SW480 (cell line): ENCODE measurements at places on chromosomes 11 and 22.

- DNase-seq: no peak
Measured at GRCh38 chr22:40107851-40108378, 69.8 kb upstream of the TNRC6B start.

GRCh38 chr11:119121811-119122124, 388 bp downstream of the HINFP start:
- DNase-seq: no peak

DNA sequence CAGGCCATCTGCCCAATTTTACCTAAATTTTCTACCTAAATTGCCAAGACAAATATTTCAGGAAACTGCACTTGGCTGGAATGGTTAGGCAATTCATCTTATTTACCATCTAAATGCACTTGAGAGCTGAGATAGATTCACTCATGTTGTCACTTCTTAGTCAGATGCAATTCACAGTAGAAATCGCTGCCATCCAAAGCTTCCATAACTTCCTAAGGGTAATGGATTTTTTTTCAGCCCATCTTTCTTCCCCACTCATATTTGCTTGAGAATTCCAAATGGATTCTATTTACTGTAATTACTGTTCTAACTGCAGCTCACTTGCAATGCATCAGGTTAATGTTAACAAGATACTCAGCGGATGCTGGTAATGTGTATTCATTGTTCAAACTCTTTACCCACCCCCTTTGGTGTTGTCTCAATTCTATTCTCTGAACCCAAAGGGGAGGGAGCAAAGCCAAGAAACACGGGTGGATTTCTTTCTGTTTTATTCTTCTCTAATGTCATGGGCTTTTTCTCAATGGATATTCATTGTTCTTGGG, 96.0 kb downstream of the TENM4 start:
- DNase-seq: no peak

DNA sequence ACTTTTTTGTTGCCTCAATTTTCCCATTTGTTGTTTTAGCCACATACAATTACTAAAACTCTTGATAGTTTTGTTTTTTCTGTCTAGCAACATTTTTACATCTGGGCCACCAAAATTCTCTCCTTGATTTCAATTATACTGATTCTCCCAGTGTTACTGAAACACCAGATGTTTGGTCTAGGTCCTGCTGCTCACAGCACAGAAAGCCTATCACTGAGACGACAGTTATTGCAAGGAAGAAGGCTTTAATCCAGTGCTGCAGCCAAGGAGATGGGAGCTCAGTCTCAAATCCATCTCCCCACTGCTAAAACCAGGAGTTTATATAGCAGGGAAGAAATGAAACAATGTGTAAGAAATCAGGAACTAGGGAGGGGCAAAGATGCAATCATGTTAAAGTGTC, 837.7 kb upstream of the CNTN5 start:
- no peak for DNase-seq

DNA sequence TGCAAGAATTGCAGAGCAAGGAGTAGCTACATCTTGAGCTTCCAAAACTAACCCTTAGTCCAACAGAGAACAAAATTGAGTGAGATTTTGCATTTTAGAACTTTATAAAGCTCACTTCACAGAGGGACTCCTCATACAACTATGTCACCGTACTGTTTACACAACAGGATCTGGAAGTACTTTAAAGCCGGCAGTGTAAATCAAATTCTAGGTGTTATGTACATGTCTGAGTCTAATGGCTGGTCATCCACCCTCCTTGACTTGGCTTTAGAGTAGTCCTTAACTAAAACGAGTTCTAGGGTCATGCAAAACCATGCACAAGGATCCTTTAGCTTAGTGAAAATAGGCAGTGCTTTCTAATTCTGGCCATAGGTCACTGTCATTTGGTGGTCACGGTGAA, 23.5 kb downstream of the IRAG1 start:
- DNase-seq: no peak

- no peak for DNase-seq
Measured at GRCh38 chr11:120694726-120695125, 183.2 kb downstream of the GRIK4 start.

DNA sequence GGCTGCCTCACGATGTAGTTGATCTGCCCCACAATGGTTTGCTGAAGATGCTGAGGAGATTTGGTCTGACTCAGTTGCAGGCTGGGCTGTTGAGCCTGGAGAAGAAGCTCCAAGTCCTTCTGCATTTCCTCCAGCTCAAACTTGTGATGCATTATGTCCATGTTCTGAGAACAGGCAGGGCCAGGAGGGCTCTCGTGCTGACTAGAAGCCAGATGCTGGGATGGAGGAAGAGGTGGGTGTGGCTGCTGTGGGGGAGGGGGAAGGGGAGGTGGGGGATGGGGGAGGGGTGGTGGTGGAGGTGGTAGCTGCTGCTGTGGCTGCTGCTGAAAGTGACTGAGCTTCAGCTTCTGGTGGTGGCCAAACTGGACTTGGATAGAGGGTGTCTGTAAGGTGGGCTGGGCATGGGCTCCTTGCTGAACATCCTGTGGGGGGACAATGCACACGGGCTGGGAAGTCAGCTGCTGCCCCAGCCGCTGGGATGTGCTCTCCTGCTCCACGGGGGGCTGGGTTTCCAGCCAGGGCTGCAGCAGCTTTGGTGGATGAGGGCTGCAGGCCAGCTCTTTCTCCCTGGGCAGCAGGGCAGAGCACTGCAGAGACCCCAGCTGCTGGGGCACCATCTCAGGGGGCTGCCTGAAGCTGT, 42.1 kb downstream of the TRIM66 start:
- DNase-seq: no peak

DNA sequence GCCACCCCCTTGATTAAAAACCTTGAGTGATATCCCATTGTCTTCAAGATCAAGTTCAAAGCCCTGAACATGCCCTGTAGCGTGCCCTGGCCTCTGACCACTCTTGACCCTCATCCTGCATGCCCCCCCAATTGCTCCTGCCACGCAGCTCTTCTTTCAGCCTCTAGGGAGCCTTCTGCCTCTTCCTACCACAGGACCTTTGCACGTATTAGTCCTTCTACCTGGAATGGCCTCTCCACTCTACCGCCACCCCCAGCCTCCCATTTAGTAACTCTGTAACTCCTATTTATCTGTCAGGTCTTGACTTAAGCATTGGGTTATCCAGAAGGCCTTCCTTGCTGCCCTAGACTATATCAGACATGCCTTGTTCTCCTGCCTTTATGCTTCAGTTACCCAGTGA, 203.6 kb downstream of the TRIM29 start:
- no peak for DNase-seq

DNA sequence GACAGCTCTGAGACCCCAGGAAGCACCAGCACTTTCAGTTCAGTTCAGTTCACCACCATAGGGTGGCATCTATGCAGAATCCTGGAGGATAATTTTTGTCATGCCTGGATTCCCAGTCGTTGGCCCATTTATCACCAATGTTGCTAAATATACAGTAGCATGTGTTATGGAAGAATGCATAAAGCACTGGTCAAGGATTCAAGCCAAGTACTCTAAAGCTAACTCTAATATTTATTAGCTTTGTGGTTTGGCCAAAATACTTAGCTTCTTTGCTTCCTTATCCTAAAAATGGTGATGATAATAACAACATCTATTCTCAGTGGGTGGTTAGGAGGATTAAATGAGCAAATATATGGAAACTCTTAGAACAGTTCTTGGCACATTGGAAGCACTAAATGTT, 294.7 kb upstream of the ZC3H12C start:
- DNase-seq: no peak

DNA sequence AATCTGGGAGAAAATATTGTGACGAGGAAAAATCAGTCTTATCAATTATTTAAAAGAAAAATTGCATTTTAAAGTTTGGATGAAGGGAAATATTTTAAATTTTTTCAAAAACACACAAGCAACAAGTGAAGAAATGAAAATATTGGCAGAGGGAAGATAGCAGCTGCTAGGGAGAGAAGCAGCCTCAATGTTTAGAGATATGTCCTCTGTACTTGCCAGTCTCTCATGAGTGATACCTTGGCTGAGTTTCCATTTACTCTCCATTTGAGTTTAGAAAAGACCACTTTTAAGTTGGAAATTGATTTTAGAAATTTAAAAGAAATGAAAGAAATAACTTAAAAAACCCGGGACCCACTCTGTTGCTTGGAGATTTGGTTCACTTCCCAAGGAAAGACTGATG, 88.6 kb upstream of the DBX1 start:
- no peak for DNase-seq

DNA sequence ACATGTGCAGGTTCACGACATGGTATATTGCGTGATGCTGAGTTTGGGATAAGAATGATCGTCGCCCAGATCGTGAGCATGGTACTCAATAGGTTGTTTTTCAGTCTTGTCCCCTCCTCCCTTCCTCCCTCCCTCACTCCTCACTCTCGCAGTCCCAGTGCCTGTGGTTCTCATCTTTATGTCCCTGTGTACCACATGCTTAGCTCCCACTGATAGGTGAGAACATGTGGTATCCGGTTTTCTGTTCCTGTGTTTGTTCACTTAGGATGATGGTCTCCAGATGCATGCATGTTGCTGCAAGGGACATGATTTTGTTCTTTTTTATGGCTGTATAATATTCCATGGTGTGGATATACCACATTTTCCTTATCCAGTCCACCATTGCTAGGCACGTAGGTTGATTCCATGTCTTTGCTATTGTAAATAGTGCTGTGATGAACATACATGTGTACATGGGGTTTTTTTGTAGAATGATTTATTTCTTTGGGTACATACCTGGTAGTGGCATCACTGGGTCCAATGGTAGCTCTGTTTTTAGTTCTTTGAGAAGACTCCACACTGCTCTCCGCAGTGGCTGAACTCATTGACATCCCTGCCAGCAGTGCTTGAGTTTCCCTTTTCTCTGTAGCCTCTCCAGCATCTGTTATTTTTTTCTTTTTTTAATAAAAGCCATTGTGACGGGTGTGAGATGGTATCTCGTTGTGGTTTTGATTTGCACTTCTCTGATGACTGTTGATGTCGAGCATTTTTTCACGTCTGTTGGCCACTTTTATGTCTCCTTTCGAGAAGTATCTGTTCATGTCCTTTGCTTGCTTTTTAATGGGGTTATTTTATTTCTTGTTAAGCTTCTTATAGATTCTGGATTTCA, 16.4 kb downstream of the ZBED4 start:
- no peak for DNase-seq

GRCh38 chr11:20249796-20250195, 89.5 kb upstream of the DBX1 start:
- DNase-seq: no peak

- DNase-seq: no peak
Measured at GRCh38 chr22:40430991-40431390, 60.6 kb downstream of the SGSM3 start.

GRCh38 chr11:106879832-106880546, 138.3 kb downstream of the GUCY1A2 start:
- no peak for DNase-seq

GRCh38 chr11:15933886-15934625, 422.3 kb downstream of the SOX6 start:
- no peak for DNase-seq

DNA sequence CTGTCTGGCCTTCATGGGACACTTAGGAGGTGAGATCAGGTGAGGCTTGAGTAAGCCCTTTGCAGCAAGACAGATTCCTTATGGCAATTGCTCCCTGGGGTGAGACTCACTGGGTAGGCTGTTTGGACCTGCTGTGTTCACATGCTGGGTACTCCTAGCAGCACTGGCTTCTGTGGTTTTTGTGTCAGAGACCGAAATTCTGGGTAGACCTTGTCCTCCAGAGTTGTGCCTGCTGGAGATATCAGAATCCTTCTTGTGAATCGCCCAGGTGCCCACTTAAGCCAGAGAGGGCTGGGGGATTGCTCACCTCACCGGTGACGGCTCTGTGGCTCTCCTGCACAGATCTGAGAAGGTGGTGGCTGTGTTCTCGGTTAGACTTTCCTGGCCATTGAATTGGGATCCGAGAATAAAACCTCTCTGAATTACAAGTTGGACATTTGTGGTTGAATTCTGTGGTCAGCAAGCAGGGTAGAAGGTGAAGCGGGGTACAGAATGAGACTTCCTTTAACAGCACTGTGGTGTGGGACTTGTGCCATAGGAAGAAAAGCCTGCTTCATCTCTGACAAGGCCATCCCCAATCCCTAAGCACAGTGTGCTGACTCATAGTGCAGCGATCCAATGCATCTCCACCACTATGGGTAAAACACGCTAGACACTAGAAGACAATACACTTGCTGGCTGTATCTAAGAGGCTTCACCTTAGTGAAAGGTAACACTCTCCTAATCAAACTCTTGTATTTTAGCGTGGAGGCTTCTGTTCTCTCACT, 52.5 kb upstream of the TTC12 start:
- DNase-seq: peak; percentile 10

GRCh38 chr11:81368192-81368591, 1365.5 kb downstream of the FAM181B start:
- no peak for DNase-seq

DNA sequence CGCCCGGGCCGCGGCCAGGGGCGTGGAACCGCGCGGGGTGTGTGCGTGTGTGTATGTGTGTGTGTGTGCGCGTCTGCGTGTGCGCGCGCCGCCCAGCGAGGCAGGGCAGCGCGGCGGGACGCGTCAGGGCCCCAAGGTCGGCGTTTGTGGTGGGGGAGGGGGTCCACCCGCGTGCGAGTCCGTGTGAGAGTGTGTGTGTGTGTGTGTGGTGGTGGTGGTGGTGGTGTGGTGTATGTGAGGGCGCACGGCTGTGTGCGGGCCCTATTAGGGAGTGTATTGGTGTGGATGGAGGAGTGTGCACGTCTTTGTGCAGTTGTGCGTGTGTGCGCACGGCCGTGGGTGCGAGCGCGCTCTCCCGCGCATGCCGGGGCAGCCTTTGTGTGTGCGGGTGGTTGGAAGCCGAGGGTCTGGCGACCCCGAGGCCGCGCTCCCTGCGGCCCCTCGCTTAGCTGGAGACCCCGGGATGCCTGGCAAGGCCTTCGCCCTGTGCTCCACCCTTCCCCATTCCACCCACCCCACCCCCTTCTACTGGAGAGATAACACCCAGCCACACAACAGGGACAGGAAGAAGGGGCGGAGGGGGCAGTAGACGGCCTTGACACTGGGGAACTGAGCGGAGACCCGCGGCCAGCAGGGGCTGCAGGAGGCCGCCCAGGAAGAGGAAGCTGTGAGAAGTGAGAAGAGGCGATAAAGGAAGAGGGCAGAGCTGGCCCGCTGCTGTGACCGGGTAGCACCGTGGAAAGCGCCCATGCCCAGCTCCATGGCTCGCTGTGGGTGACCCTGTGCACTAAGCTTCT, 528 bp upstream of the ARRB1 start:
- peak; percentile 61 for DNase-seq

GRCh38 chr11:64868904-64869570, 9.4 kb downstream of the EHD1 start:
- no peak for DNase-seq

DNA sequence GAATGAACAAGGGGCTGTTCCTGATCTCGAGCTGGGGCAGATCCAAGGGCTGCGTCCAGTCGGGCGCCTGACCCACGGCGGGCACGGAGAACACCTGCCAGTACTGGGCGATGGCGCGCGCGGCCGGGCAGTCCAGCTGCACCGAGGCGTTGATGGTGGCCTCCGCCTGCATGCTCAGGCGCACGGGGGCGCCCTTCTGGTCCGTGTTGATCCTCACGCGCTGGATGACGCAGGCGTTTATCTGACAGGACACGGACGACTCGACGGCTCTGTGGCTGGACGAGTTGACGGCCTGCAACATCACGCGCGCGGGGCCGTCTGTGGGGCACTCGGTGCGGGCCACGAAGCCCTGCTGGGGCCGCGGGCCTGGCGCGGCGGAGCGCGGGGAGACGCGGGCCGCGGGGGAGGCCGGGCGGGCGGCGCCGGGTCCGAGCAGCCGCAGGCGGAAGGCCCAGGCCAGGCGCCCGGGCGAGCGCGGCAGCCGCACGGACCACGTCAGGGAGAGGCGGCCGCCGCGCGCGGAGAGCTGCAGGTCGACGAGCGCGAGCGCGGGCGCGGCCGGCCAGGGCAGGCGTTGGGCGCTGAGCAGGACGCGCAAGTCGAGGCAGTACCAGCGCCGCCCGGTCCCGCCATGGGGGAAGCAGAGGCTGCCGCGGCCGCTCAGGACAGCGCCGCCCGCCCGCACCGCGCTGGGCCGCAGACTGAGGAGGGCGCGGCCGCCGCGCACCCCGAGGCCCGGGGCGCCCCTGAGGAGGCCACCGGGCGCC, 511 bp downstream of the PKDREJ start:
- no peak for DNase-seq
